ENCODE measurements at places on chromosomes 7 and 10. TPM values are rescaled to one million over a fixed set of nuclear protein-coding genes. Genes with fewer than 3 reads are reported as not detected.

The PNLIP gene
- total RNA-seq, result not detected

The SPDYE6 gene
- not detected for total RNA-seq

The PRPS1L1 gene
- not detected for total RNA-seq

The AOAH gene
- 0.59 TPM for total RNA-seq

The UPK3BL2 gene
- 9.8 TPM for total RNA-seq

The TRIM50 gene
- total RNA-seq, result not detected

The CLEC5A gene
- not detected for total RNA-seq

The INA gene
- 3.4 TPM for total RNA-seq

The CCDC126 gene
- total RNA-seq, result 8.7 TPM

The SRI gene
- 96.5 TPM for total RNA-seq

The CDK1 gene
- 78.3 TPM for total RNA-seq

The PRKAR2B gene
- 10.2 TPM for total RNA-seq

The ANKRD61 gene
- not detected for total RNA-seq

The SLC26A5 gene
- total RNA-seq, result 0.35 TPM

The NYAP1 gene
- 7.2 TPM for total RNA-seq

The FGFBP3 gene
- total RNA-seq, result 5.2 TPM

The CACNA2D1 gene
- total RNA-seq, result 26.8 TPM

The SCART1 gene
- total RNA-seq, result 0.80 TPM

The CALHM1 gene
- not detected for total RNA-seq

The C10orf105 gene
- 0.33 TPM for total RNA-seq

The PEX1 gene
- total RNA-seq, result 34.0 TPM

The PALD1 gene
- 13.7 TPM for total RNA-seq

The TRPV5 gene
- total RNA-seq, result 0.15 TPM

The AKR1D1 gene
- not detected for total RNA-seq

The SLC29A4 gene
- 12.6 TPM for total RNA-seq

The LBX1 gene
- not detected for total RNA-seq

The MRLN gene
- total RNA-seq, result not detected

The NPSR1 gene
- not detected for total RNA-seq

The EVX1 gene
- 0.28 TPM for total RNA-seq

The GLI3 gene
- total RNA-seq, result 2.7 TPM

The KNDC1 gene
- total RNA-seq, result 6.2 TPM

The COBL gene
- total RNA-seq, result 27.5 TPM

The OR2A5 gene
- not detected for total RNA-seq

The LRRTM3 gene
- total RNA-seq, result not detected

The FKBP6 gene
- total RNA-seq, result not detected

The ERVW-1 gene
- total RNA-seq, result 1.6 TPM

The NANOS1 gene
- 0.90 TPM for total RNA-seq

The PTTG1IP2 gene
- total RNA-seq, result not detected

The FAM25A gene
- not detected for total RNA-seq

The GRM3 gene
- total RNA-seq, result 0.29 TPM

The CAMK1D gene
- 7.8 TPM for total RNA-seq

The AUTS2 gene
- 83.3 TPM for total RNA-seq

The TEX47 gene
- not detected for total RNA-seq

The CHN2 gene
- 14.1 TPM for total RNA-seq

The MSANTD7 gene
- total RNA-seq, result 15.1 TPM

The SLF2 gene
- total RNA-seq, result 38.9 TPM

The GPR15LG gene
- total RNA-seq, result not detected

The LAMB4 gene
- total RNA-seq, result not detected

All from endodermal cell (in vitro differentiated cells).